ENCODE measurements at places on chromosomes 5 and 9.

DNA sequence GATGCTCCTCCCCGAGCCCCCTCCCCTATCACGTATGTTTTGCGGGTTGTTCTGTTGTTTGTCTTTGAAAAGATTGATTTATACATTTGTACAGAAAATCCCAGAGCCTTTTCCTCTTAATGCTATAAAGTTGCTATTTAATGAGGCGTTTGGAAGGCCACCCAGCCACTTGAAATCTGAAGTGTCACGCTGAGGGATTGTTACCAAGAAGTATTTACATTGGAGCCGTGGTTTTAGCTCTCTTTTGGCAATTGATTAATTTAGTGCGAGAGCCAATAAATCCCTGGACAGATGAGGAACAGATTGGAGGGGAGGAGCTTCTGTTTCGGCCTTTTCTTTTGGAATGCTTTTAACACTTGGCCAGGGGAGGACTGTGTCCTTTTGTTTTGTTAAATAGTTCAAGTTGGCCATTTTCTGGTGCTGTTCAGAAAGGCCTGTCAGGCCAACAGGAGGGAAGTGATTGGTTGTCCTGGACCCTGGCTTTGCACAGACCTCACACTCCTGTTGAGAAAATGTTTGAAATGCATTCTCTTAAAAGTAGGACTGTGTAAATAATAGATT lies 250.2 kb downstream of the PDZD2 start:
- DNase-seq, result no peak

DNA sequence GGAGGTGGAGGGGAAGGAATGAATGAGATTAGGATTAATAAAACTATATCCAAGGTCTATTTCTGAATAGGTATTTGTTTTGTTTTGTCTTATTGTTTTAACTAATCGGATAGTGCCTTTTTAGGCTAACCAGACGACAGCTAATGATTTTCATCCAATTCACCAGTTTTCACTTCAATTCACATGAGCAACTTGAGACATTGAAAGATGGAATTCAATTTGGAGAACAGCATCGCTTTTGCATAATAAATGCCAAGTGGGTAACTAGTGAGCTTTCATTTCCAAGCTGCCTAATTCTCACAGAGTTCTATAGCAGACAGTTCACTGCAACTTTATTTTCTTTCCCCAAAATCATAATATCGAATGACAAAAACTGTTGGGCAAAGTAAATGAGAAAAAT lies 5.0 kb downstream of the AGXT2 start:
- no peak for DNase-seq

DNA sequence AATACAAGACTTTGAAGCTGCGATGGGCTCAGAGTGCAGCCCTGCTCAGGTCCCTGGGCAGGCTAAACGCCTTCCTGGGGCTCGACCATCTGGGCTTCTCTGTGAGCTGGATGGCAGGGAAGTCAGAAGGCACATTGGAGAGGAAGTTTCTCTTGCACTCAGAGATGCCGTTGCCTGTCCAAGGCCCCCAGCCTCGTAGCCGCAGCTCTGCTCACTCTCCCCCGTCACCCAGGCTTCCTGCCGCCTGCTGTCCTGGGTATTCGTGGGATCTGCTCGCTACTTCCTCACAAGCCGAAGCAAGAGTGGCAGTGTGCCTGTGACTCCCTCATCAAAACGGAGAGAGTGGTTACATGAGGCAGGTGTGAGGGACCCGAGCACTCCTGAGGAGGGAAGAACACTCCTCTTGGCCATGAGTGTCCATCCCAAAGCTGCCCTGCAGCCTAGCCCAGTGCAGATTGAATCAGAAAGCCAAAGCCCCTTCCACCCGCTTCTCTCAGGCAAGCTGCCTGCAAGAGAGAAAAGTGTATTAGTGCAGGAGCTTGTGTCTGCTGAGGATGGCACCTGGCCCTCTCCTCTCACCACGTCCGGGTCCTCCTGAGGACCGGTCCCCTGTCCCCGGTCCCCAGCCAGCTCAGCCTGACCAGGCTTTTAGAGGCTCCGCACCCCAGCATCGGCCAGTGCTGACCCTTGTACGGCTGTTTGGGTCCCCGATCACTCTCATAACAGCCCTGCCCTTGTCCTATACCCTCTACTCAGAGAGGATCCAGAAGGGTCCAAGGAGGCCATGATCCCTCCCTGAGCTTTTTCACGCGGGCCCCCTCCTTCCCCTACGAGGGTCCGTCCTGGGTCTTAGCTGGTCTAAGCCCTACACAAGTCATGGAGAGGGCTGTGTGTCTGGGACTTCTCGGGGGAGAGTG lies 7.3 kb downstream of the FCN2 start:
- no peak for DNase-seq

- no peak for DNase-seq
These were observed 12.1 kb upstream of the MAPK9 start for GRCh38 chr5:180304016-180304292.

GRCh38 chr9:114524247-114524681 lies 19.0 kb upstream of the WHRN start:
- DNase-seq, result no peak

DNA sequence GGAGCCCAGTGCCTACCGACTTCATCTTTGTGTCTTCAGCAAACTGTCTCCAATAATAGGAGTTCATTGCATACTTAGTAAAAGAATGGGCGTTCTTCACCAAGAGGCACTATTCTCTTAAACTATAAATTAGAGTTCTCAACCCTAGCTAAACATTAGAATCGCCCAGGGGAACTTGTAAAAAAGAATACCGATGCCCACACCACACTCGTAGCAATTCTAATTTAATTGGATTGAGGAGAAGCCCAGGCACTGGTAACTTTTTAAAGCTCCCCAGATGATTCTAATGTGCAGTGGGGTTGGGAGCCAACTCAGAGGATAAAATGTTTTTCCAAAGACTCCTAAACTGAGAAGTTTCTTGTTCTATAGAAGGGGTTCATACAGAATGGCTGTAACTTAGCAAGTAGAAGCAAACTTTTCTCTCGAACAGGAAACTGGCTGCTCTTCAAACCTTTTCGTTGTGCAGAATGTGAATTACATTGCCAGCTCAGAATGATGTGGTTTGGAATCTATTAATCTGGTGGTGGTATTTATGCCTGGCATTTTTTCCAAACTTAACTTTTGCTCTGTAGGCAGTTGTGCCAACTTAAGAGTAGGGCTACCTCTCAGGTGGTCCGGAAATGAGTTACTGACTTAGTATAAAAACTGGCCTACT lies 26.4 kb upstream of the NFIB start:
- DNase-seq, result no peak
